T-helper 17 cell (primary cell): ENCODE measurements at places on chromosomes 16 and 17. TPM values are rescaled to one million over a fixed set of nuclear protein-coding genes. Genes with fewer than 3 reads are reported as not detected.

IL32 gene
- total RNA-seq: 1,147 TPM

DNA sequence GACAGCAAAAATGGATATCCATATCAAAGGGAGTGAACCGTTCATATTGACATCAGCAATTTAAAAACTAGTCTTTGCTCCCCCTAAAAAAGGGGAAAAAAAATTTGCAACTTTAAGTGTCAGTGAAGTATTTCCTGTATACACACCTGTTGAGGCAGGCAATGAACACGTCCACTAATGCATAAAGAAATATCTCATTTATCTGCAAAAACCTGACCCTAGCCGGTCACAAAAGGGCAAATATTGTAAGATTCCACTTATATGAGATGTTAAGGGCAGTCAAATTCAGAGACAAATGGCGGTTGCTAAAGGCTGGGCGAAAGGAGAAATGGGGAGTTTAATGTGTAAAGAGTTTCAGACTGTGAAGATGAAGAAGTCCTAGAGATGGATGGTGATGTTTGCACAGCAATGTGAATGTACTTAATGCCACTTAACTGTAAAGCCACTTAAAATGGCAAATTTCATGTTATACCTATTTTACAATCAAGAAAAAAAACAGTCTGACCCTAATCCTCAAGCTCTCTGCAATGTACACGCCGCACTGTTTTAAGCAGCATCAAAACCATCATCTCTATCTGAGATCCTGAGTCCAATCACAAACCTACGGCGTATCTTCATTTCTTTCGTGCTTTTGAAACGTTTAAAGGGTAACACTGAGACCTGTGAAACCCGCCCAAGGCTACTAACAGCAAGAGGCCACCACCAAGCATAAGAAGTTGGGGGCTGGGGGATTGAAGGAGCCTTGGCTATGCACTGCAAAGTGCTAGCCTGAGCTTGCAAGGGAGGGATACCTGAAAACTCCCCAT lies 1.1 kb downstream of the PARN start:
- no peak for DNase-seq

GRCh38 chr16:53090591-53091411 lies 36.0 kb downstream of the CHD9 start:
- DNase-seq: no peak

OTOA gene
- 0.10 TPM for total RNA-seq

KRT27 gene
- total RNA-seq: not detected

MAPT gene
- 2.3 TPM for total RNA-seq

KIF2B gene
- total RNA-seq: not detected

- DNase-seq: no peak
Observed at GRCh38 chr16:28166394-28167208, 45.2 kb downstream of the XPO6 start.

DNA sequence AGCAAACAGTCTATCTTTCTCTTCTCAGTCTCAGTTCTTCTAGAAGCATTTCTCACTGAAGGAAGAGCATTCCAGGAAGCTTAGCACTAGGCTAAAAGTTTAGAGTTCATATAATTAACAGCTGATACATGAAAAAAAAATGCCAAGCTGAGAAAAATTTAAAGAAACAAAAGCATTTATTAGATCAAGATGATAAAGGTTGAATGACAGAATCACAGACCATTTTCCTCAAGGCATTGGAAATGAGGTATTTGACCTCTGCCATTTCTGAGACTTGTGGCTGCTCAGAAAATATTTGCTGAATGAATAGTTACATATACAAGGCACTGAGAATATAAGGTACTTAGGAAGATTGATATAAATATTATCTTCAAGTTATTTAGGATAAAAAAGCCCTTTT lies 901.6 kb upstream of the GOT2 start:
- no peak for DNase-seq

DNA sequence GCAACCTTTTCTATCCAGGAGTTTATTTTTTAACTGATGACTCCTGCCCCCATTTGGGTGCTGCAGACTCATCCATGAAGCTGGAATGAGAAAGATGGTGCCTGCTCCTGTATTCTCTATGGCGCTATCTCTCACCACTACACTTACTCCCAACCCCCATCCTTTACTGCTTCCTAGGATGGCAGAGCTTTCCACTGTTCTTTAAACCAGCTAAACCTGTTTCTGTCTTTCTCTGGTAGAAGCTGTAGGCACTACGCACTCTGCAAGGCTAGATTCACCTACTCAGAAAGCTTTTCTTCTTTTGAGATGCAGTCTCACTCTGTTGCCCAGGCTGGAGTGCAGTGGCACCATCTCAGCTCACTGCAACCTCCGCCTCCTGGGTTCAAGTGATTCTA lies 47.0 kb downstream of the ADAMTS18 start:
- no peak for DNase-seq

GRCh38 chr17:45088741-45089140 lies 27.6 kb downstream of the NMT1 start:
- no peak for DNase-seq

- DNase-seq: no peak
Observed at GRCh38 chr17:65824901-65825300, 263.5 kb upstream of the AXIN2 start.

GRCh38 chr17:49132317-49132698 lies 261 bp upstream of the B4GALNT2 start:
- no peak for DNase-seq

DNA sequence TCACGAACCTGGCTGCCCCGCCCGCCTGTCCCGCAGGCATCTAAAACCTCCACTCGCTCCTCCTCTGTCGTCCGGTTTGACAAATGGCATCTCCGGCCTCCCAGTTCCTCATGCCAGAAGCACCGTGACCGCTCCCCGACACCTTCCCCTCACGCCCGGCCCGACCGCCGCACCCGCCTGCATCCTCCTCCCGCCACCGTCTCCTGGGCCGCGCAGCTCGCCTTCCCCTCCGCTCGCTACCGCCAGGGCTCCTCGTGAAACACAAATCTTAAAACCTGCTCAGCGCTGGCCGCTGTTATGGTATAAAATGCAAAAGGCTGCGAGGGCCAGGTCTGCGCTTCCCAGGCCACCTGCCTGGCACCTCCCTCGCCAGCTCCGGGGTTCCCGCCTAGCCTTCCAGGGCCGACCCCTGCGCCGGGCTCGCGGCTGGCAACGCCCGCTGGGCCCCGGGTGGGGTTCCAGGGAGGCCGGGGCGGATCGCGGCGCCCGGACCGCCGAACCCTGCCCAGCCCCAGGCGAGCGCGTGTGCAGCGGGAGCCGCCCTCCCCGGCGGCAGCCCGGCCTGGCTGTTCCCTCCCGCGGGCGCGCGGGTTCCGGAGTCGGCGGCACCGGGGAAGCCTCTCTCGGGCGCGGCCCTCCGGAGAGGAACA lies 488 bp downstream of the SPSB3 start:
- DNase-seq: no peak

DNA sequence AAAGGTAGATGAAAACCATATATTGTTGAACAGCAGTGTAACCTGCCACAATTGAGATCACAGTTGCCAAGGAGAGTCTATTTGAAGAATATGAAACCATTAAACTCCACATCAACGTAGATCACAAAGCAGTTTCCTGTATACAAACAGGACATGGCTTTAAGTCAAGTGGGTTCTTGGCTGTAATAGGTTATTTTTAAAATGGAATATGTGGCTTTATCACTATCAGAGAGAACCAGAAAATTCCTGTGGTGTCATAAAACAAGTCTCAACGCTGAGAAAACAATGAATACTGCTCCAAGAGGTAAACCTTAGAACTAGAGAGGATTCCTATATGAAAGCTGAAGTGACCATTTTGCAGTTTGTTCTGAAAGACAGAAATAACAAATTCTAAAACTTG lies 999.7 kb downstream of the CDH11 start:
- no peak for DNase-seq
